ENCODE measurements at places on chromosomes 5 and 9. TPM values are rescaled to one million over a fixed set of nuclear protein-coding genes. Genes with fewer than 3 reads are reported as not detected.

The ARHGAP26 gene
- 20.9 TPM for total RNA-seq

The PIP5K1B gene
- total RNA-seq = 17.1 TPM

The RAI14 gene
- 1.6 TPM for total RNA-seq

DNA sequence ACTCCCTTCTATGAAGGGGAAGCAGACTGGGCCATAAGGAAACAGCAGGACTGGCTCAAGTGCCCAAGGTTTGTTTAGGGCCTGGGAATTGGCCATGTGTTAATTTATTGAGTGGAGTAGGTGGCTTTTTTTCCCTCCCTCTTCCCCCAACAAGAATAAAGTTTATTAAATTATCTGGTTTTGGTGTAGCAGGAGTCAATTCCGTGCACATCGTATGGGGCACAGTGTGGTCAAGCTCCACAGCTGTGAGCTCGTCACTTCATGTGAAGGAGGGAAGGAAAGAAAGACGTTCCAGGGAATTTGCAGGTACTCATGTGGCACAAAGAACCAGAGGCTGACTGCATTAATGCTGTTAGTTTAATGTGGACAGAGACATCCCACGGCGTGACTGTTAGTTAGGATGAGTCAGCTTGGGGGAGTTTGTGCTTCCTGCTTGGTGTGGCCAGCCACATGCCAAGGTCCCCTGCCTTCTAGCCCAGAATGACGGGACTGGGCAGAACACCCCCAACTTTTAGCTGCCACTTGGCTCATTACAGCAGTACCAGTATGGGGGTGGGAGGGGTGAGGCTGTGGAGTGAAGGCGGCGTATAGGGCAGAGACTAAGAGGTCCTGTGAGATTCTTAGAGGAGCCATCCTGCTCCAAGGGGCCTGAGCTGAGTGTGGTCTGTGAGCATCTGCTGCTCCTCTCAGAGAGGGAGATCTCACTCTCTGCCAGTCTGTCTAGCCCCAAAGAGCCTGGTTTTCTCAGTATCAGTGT lies 33.2 kb downstream of the CSF1R start:
- no peak overlapping the region for H3K4me3 ChIP-seq
- no peaks in the 10 kb centered on the region for H3K4me1 ChIP-seq
- DNase-seq = no peak

- peak within 1 kb of the TSS; percentile 74 for H3K4me3 ChIP-seq
- no peaks in the 10 kb centered on the region for H3K27me3 ChIP-seq
- H3K27ac ChIP-seq = no peak within 1 kb of the TSS
- peak; percentile 41 for DNase-seq
Measured at GRCh38 chr5:151020304-151021110, at the start of gene GPX3. Gene GPX3, plus strand, starts transcription at chr5:151020591. Its CDS starts 64 bp downstream, at chr5:151020655.

- H3K4me1 ChIP-seq = no peaks in the 10 kb centered on the region
- DNase-seq = no peak
- no peak overlapping the region for H3K4me3 ChIP-seq
- H3K36me3 ChIP-seq = peaks cover 70% of the 10 kb centered on the region
- H3K27me3 ChIP-seq = no peaks in the 10 kb centered on the region
Measured at GRCh38 chr9:130609163-130609562, 29.8 kb downstream of the FUBP3 start.

GRCh38 chr9:111231801-111232580 lies 98.0 kb downstream of the OR2K2 start:
- no peaks in the 10 kb centered on the region for H3K4me1 ChIP-seq
- H3K27ac ChIP-seq = no peak overlapping the region
- H3K4me3 ChIP-seq = no peak overlapping the region
- no peak for DNase-seq

DNA sequence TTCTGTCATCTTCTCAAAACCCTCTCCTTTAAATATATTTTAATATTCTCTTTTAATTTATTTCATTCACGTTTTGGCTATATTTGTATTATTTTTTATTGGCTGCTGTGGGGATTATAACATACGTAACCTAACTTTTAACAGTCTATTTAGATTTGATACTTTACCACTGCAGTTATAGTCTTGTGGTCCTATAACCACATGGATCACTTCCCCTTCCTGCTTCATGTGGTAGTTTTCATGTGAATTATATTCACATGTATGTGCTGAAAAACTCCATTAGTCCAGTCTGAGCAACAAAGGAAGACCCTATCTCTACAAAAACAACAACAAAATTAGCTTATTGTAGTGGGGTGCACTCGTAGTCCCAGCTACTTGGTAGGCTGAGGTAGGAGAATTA lies 34.3 kb downstream of the CENPP start:
- no peak for DNase-seq
- H3K4me1 ChIP-seq = peaks cover 4% of the 10 kb centered on the region
- no peak overlapping the region for H3K4me3 ChIP-seq
- peaks cover 22% of the 10 kb centered on the region for H3K36me3 ChIP-seq

DNA sequence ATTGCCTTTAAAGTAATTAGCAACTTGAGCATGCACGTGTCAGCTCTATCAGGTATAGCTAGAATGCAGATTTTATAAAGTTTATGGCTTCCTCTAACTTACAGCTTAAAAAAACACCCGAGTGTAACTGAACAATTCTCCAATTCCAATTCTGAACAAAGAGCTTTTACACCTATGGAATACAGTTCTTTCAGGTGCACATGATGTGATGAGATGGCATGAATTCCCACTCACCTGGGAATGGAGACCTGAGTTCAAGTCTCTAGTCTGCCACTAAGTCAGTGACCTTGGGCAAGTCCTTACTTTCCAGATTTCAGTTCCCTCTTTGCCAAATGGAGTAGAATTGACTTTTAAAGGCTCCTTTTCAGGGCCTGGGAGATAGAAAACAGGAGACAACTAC lies 1.8 kb downstream of the ZFAND5 start:
- H3K27ac ChIP-seq = peak overlapping the region; percentile 86
- DNase-seq = no peak
- H3K27me3 ChIP-seq = no peaks in the 10 kb centered on the region
- H3K4me3 ChIP-seq = peak overlapping the region; percentile 96

All from activated B cell treated with CpG ODN at 0.5 μM for 24 hours (primary cell).